Glomerular endothelial cell (primary cell): ENCODE measurements at places on chromosomes 7 and 10.

- DNase-seq, result no peak
These were observed 379.1 kb downstream of the TCERG1L start for GRCh38 chr10:130932326-130933007.

- no peak for DNase-seq
These were observed 113.5 kb downstream of the PLCE1 start for GRCh38 chr10:94107191-94107590.

DNA sequence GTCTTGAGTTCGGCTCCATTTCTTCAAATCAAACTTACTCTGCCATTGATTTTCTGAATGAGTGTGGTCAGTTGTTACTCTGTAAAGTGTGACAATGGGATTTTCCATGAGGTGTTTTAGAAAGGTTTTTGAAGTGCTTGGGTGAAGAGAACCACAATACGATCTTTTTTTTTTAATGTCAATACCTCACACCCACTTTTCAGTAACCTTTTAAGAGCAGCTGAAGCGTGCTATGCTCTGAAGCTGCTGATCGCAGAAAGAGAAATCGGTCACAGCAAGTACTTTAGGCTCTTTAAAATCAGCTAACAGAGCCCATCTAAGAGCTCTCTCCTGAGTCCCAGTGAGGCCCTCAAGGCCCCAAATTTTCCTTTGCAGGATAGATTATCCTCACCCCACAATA, 34.4 kb upstream of the YAE1 start:
- no peak for DNase-seq

DNA sequence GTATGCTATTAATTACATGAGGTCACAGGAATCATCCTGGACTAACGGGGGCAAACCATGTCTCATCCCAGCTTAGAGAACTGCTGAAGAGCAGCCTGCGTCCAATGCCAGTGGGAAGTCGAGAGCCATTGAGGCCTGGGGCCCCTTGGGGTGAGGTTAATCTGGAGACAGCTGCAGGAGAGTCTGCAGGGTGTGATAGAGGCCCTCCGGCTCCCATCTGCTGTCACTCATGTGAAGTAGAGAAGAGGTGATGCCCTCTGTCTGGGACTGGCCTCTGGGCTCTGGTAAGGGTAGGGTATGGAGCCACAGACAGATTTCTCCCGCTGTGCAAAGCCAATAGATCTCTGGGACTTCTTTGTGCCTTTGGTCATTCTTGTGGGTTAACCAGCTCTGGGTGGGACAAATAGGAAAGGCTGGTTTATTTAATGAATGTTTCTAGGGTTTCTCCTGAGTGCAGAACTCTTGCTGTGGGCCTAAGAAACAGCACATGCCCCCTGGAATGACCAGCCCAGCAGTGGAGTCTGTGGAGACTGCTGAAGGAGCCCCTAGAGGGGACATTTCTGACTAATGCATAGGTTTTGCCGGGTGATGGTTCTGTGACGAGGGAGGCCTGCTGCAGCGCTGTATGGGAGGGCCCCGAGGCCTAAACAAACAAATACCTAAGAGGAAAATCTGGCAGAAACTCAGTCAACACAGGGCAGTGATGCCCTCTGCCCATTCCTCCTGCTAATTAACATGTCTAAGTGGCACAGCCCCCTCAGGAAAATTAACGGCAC, 34.5 kb downstream of the CRHR2 start:
- no peak for DNase-seq
